ENCODE measurements at places on chromosomes 11 and 22.

- DNase-seq = peak; percentile 56
Observed at GRCh38 chr11:26276798-26277424, 55.0 kb upstream of the ANO3 start.

DNA sequence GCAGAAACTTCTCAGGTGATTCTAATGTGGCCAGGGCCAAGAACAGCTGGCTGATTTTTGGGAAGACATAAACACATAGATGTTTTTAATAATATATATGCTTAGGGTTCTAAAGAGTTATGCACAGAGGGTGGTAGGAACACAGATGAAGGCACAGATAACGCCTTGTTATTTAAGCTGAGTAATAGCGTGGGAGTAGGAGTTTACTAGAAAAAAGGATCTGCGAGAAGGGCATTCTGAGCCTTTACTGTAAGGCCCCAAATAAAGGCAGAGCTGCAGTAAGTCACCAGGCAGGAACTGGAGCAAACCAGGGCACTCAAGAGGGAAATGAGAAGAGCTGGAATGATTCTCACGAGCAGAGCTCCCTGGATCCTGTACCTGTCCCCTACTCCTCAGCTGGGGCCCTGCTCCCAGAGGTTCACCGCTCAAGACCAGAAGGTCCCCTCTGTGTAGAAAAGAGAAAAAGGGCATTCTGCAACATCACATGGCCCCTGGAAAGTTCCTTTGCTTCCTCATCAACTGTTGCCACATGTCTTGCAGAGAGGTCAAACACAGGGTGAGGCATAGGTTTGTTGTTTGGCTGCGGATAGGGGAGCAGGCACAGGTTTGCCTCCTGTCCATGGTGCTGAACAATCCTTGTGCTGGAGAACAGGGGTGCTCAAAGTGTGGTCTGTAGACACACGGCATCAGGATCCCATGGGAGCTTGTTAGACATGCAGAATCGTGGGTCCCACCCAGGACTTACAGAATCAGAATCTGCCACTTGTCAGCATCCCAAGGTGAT is 125.7 kb downstream of the TENM4 start:
- no peak for DNase-seq

GRCh38 chr11:64225608-64226506 is at the start of the genes NUDT22 and TRPT1:
NUDT22 (plus strand) TSS chr11:64226274; CDS start chr11:64226653, 379 bp downstream.
TRPT1 (minus strand) TSS chr11:64226186; CDS start chr11:64225860, 326 bp downstream.
- DNase-seq = peak; percentile 95

GRCh38 chr11:134267461-134267860 is 8.7 kb upstream of the GLB1L3 start:
- no peak for DNase-seq

- DNase-seq = peak; percentile 73
Observed at GRCh38 chr11:35006389-35007128, 90.1 kb downstream of the PDHX start.

DNA sequence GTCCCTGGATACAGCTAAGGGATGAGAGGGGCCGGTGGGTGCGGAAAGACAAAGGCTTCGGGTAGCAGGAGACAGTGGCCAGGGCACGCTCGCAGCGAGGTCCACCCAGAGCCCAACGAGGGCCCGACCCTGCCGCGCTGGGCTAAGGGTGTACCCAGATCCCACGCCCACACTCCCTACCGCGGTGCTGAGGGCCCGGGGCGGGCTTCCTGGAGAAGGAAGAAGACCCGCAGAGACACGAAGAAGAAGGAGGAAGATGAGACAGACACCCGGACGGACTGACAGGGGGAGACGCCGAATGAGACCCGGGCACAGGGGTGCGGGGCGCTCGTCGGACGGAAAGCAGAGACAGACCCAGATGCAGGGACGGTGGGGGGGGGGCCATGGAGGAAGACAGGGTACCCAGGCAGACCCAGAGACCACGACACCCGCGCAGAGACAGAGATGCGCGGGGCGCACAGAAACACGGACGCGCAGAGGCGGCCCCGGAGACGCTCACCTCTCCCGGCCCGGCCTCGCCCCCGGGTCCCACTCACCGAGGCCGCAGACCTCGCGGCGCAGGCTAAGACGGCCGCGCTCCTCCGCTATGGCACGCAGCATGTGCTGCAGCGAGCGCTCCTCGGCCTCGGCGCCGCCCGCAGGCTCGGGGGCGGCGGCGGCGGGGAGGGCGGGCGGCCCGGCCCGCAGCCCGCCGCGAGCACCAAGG is 437 bp downstream of the KIAA0930 start:
- DNase-seq = peak; percentile 44

DNA sequence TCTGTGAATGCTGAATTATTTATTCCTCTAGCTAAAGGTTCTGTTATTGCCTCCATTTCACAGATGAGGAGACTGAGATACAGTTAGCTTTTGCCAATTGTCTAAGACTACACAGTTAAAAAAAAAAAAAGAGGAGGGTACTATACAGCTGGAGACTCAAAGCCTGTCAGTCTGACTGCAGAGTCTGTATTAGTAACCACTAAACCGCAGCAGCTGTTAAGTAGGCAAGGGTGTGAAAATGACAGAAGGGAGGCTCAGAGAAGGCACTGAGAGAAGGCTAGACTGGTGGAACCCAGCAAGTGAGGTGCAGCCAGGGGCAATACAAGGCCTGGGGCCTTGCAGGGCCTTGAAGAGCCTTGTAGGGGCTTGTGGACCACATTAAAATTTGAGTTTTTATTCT is 181.2 kb downstream of the CSNK2A3 start:
- peak; percentile 51 for DNase-seq

GRCh38 chr11:9753021-9753420 is 89.1 kb downstream of the SWAP70 start:
- peak; percentile 44 for DNase-seq

- peak; percentile 45 for DNase-seq
Observed at GRCh38 chr22:20206709-20207215, 55.9 kb upstream of the CCDC188 start.

DNA sequence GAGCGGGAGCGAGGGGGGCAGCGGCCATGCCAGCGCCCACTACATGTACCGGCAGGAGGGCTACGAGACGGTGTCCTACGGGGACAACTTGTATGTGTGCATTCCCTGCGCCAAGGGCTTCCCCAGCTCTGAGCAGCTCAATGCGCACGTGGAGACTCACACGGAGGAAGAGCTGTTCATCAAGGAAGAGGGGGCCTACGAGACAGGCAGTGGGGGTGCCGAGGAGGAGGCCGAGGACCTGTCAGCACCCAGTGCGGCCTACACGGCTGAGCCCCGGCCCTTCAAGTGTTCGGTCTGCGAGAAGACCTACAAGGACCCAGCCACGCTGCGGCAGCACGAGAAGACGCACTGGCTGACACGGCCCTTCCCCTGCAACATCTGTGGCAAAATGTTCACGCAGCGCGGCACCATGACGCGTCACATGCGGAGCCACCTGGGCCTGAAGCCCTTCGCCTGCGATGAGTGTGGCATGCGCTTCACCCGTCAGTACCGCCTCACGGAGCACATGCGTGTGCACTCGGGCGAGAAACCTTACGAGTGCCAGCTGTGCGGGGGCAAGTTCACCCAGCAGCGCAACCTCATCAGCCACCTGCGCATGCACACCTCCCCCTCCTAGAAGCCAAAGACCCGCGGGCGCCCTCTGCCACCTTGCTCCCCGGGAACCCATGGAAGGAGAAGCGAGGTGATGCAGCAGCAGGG is 20.9 kb upstream of the TMEM191C start:
- no peak for DNase-seq

- DNase-seq = no peak
Observed at GRCh38 chr22:44893731-44894080, 116.1 kb downstream of the PHF21B start.

DNA sequence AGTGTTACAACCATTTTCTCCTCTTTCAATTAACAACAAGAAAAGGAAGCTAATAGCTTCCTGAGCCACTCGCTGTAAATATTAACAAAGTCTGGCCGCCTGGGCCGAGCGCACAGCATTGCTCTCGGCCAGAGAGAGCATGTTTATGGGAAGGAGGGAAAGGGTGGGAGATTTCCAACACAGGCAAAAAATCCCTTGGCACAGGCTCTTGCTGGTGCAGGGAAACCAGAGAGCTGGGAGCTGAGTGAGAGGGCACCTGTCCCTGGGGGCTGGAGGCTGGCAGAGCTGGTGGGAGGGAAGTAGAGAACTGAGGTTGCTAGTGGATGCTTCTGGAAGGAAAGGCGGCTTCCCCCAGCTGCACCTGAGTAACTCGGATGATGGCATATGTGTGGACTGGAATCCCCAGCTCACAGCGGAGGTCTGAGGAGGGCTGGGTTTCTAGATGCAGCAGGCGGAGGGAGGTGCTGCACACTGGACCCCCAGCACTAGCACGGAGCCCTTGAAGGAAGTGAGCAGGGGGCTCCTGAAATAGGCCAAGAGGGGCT is 59.6 kb downstream of the FLRT1 start:
- DNase-seq = no peak

- DNase-seq = no peak
Observed at GRCh38 chr11:7427733-7428132, 57.6 kb upstream of the OLFML1 start.

DNA sequence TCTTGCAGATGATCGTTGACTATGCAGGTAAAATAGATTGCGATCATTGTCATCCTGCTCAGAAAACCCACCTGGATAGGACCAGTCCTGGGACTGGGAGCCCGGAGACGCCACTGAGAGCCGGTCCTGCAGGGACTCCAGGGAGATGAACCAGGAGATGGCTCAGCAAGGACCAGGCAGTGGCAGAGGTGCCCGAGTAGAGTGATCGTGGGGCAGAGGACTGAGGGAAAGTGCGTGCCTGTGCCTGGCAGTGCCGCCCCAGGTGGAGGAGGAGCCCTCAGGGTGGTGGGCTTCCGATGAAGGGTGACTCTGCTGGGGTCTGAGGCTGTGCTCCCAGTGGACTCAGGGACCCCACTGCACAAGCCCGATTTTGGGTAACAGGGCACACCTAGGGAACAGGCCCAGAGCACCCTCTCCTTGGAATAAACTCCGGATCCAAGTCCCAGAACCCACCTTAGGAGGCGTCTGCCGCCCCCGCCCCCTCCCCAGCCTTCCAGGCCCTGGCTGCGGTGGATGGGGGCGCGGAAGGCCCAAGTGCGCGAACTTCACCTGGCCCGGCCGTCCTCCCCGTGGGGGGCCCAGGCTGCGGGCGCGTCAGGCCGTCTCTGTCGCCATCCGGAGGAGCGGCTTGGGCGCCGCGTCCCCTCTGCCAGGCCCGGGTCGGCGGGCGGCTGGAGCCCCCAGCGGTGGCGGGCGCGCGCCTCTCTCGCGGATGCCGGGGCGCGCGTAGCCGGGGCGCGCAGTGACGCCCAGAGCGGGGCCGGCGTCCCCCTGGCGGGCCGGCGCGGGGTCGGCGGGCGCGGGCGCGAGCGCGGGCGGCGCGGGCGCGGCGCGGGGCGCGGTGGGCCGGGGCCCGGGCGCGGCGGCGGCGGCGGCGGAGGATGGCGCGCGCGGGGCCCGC is 1338.8 kb downstream of the BRD1 start:
- no peak for DNase-seq

DNA sequence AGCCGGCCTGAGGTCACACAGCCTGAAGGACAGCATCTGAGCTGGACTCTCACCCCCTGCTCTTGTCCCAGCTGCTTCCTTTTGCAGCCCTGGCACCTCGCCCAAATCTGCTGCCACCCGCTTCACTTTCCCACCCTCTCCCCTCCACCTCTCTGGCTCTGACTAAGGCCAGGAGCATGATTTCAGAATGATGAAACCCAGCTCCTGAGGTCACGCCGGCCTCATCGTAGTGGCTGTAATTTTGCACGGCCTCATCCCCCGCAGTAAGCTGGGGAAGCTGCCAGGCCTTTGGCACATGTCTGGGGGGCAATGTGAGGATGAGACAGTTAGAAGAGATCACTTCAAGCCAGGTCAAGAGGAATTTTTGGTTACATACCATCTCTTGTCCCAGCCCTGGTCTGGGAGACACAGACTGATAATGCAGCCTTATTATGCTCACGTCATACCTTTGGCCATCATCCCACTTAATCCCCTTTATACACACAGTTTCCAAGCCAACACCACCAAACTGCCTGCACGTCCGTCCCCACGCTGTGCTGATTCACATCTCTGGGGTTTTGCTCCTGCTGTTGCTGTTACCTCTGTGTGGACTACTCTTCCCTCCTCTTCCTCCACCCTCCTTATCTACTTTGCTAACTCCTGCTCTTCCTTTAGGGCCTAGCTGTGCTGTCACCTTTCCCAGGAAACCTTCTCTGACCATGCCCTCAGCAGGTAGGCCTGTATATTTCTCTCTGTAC is 58.1 kb downstream of the CHRDL2 start:
- DNase-seq = no peak

- no peak for DNase-seq
Observed at GRCh38 chr11:45411228-45411946, 125.2 kb upstream of the SYT13 start.

DNA sequence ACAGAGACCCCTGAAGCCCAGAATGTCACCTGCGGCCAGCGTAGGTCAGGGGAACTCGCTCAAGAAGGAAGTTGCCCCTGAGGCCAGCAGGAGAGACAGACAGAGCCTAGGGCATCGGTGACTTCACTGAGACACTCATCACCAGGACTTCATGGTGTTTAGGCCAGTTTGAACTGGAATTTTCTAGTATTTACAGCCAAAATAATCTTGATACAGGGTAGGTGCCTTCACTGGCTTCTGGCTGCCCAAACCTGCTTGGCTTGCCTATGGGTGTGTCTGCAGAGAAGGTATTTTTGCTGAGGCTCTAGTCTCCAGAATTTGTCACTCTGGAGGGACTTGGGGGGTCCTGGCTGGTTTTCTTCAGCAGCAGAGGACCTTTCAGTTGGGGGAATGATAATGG is 86.6 kb downstream of the FBXO7 start:
- DNase-seq = no peak

DNA sequence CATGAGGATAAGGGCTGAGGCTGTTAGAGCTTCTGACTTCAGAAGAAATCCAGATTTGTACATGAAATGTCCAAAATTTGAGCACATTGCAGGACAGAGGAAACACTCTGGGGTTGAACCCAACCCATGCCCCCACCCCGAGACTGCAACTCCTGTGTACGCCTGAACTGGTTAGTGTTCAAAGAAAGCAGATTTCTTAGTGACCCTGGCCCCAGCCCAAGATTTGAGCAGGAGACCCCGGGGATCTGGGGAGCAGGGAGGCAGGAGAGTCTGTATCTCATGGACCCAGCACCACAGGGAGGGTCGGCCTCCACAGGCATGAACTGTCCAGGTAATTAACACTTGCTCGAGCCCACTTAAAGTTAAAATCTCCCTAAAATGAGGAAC is 69.3 kb upstream of the WNT7B start:
- DNase-seq = no peak

DNA sequence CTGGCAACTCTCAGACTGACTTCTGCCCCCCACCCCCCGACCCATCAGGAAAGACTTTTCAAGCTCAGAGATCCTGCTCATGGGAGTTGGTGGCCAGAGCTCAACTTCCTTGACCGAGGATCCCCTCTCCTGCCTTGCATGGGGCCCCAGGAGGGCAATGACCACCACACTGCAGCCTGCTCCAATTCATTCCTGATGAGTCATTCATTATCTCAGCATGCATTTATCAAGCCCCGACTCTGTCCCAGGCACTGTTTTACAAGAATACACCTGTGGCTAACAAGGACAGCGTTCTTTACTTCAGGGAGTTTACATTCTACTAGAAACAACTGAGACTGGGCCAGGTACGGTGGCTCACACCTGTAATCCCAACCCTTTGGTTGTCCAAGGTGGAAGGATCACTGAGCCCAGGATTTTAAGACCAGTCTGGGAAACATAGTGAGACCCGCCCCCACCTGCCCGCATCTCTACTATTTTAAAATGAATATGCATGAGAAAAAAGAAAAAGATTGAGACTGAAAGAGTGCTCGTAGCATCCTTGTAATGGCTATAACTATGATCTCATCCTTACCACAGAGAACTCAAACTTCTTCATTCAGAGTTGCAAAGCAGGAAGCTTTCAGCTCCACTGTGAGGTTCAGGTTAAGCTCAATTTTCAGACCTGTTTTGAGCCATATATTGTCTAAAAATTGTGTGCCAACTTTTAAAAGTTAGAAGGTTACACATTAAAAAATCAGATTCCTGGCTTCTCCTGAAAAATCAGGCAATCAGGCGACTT is 60.4 kb downstream of the FEZ1 start:
- no peak for DNase-seq
